ENCODE measurements at places on chromosomes 12 and 14.
A peak's percentile ranks its signal among the peaks of the same experiment; 100 is the strongest.

GRCh38 chr14:91004987-91005386 lies 55.5 kb downstream of the RPS6KA5 start:
- no peak for DNase-seq

- DNase-seq = no peak
Measured at GRCh38 chr12:100295764-100296555, 29.0 kb downstream of the SCYL2 start.

DNA sequence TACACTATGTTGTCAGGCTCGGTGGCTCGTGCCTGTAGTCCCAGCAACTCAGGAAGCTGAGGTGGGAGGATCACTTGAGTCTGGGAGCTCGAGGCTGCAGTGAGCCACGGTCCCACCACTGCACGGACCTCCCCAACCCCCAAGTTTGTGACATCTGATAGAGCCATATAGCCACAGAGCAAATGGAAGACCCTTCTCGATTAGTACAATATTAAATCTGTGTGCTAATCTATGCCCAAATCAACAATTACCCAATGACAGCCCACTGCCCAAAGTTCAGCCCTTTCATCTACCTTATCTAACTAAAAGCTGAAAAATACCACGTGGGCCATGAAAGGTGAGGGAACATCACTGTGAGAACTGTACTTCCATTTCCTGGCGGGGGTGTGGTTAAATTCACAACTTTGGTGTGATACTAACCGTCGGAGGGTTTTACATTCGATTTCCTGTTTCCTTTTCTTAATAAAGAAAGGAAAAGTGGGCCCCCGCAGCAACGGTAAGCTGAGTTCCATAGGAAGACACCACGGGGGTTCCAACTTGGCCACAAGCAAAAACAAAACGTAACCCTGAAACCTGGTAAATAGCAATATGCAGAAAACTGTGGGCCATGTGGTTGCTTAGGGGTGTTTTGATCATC lies 31.2 kb upstream of the FOS start:
- DNase-seq = peak; percentile 42

DNA sequence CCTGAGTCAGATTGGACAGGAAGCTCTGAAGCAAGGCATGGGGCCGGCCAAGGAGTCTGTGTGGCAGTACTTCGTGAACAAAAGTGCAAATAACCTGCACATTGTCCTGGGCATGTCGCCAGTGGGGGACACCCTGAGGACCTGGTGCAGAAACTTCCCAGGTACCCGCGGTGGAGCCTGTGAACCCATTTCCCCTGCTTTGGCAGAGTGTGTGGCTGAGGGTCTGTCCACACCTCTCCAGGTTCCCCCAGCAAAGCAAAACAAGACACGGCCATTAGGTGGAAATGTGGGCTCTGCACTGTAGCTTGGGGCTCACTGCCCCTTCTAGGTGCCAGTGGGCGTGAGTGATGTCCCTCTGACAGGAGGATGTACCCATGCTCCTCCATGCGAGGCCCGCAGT lies 79.4 kb downstream of the CCDC92 start:
- DNase-seq = no peak

- DNase-seq = no peak
Measured at GRCh38 chr14:88208858-88209257, 114.2 kb downstream of the KCNK10 start.

GRCh38 chr12:124564971-124565491 lies 2.4 kb downstream of the NCOR2 start:
- no peak for DNase-seq

DNA sequence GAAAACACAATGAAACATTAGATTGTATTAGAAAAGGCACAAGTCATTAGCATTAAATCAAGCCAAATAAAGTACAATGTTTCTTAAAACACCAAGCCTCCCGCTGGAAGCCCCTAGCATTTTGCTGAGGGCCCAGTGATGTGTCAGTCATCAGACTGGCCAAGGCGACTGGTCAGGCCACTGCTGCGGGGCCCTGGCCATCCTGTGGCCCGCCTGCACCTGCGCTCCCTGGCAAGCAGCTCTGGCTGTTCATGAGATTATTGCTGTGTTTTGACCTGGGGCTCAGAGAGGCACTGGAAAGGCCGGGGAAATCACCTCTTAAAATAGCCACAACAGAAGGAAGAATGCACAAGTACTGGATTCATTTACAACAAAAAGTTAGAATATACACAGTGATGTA lies 24.2 kb upstream of the AMN start:
- no peak for DNase-seq

DNA sequence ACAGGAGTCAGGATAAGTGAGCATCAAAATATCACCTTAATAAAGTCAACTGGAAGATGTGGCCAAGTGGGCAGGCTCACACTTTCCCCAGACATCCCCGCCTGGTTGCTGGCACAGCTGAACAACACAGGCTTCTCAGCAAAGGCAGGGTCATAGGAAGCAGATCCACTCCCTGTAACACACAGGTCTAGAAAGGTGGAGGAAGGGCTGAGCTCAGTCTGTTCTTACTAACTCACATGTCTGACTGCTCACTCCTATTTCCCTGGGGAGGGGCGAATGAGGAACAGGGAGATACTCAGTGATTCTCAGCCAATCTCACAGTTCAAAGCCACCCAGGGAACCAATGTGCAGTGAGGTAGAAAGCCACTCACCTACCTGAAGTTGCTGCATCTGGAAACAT lies 45.0 kb upstream of the AMN1 start:
- no peak for DNase-seq

DNA sequence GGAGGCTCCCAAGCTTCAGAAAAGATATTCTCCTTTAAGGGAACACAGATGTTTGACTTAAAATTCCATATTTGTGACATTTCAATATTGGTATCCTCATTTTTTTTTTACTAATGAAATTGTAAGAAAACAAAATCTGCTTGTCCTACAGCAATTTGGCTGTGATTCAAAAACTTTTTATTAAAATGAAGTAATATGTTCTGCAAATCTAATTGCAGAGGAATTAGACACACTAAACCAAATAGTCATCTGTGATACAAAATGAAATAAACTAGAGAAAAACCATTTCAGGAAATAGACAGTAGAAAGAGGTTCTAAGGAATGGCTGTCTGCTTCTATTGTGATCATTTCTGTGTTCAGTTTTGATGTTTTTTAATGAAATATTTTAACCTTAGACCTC lies 50.1 kb upstream of the HIF1A start:
- no peak for DNase-seq

GRCh38 chr14:64074961-64075612 lies 219.1 kb downstream of the ESR2 start:
- DNase-seq = no peak

GRCh38 chr12:41983394-41983793 lies 161.3 kb downstream of the GXYLT1 start:
- no peak for DNase-seq

DNA sequence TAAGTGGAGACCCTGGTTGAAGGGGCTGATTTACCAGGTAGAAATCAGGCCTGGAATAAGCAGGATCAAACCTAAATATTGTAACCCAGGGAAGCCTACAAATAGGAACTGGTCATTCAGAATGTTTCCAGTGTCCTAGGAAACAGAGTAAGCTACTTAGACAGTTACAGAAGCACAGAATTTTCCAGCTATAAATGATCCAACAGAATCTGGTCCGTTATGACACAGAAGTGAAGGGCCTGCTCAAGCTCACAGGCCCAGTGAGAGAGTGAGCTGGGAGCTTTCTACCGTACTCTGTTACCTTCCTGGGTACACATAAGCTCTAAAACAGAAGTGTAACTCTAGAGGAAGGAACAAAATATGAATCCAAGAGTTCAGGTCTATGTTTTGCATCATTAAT lies 119.1 kb downstream of the TTC7B start:
- no peak for DNase-seq
